Activated T-cell treated with anti-CD3 and anti-CD28 coated beads for 1 hour (primary cell): ENCODE measurements at places on chromosomes 6 and 20.

DNA sequence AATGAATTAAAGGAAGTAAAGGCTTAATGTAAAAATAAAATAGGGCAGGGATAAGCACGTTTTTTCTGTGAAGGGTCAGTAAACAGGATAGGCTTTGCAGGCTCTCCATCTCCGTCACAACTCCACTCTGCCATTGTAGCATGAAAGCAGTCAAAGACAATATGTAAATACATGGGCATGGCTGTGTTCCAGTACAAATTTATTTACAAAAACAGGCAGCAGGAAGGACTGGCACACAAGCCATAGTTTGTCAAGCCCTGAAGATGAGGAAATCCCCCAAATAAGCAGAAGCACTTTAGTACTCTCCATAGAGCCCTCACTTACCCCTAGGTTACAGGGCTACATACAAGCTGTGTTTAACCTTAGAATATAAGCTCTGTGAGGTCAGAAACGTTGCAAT, 8.9 kb upstream of the FBXO9 start:
- no peak for DNase-seq

DNA sequence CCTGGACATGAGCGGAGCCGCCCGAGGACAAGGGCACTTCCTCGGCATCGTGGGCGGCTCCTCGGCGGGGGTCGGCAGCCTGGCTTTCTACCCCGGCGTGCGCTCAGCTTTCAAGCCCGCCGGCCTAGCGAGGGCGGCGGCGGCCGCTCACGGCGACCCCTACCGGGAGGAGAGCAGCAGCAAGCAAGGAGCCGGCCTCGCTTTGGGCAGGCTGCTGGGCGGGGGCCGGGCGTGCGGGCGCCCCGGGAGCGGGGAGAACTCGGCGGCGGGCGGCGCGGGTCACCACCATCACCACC, 6.7 kb downstream of the PRDM13 start:
- no peak for DNase-seq

GRCh38 chr20:37904845-37905373, 2.0 kb downstream of the VSTM2L start:
- DNase-seq = no peak

DNA sequence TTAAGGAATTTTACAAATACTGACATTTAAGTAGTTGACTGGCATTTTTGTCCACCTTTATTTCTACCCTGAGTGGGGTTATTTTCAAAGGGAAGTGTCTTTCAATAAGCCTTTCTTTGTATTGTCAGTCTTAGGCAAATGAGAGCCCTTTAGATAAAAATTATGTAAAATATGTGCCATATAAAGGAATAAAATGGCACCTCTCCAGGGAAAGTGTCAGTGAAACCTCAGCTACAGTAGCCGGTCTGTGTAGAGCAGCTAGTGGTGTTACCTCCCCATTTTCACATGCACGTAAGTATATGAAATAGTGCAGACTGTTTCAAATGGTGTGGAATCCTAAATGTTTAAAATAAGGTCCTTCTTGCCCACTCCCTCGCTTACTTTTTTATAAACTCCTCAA, 5.0 kb downstream of the FAM217B start:
- no peak for DNase-seq

- no peak for DNase-seq
These were observed 7.7 kb upstream of the ZKSCAN8 start for GRCh38 chr6:28134015-28134414.

GRCh38 chr6:107741191-107741680, 82.9 kb downstream of the SCML4 start:
- no peak for DNase-seq

GRCh38 chr6:128600397-128600951, 80.1 kb upstream of the PTPRK start:
- DNase-seq = no peak

DNA sequence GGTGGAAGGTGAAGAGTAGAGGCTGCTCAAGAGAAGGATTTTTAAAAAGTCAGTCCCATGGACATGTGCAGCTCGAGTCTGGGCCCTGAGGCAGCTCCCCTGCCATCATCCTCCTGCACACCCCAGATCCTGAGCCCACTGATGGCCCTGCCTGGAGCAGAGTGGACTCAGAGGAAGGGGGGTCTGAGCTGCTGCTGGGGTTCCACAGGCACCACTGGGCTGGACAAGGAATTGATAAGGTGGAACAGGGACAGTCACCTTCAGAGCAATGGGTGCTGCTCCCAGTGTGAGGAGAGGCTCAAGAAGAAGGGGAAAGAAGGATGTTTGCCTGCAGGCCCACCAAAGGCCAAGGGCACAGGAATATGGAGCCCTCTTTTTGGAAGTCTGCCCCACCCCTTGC, 6.2 kb downstream of the ULBP2 start:
- DNase-seq = no peak

- DNase-seq = no peak
These were observed 120.2 kb downstream of the BCKDHB start for GRCh38 chr6:80226699-80227098.

- no peak for DNase-seq
These were observed 244.8 kb upstream of the KCNG1 start for GRCh38 chr20:51267679-51268078.
